ENCODE measurements at places on chromosomes 11 and 22.

DNA sequence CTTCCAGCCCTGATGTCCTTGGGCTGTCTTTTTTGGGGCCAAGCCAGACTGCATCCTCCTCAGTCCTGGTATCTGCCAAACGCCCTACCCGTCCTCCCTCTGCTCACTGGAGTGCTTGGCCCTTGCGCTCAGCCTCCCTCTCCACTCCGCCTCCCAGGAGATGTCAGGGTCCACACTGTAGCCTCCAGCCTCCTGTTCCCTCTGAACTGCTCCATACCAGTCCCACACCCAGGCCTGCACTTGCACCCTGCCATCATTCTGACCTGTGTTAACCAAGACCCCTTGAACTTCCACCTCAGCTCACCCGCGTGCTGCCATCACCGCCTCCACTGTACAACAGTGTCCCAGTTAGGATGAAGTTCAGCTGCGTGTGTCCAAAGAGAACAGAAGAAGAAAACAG lies 6.3 kb upstream of the IL2RB start:
- DNase-seq, result no peak

- no peak for DNase-seq
Observed at GRCh38 chr11:34652191-34652973, 31.5 kb downstream of the EHF start.

GRCh38 chr22:35894937-35895708 lies 133.5 kb downstream of the RBFOX2 start:
- no peak for DNase-seq

- no peak for DNase-seq
Observed at GRCh38 chr11:62018981-62019664, 51.7 kb upstream of the FTH1 start.
